ENCODE measurements at places on chromosomes 6 and 20.

GRCh38 chr6:48471326-48471725, 360.3 kb upstream of the PTCHD4 start:
- DNase-seq, result no peak

DNA sequence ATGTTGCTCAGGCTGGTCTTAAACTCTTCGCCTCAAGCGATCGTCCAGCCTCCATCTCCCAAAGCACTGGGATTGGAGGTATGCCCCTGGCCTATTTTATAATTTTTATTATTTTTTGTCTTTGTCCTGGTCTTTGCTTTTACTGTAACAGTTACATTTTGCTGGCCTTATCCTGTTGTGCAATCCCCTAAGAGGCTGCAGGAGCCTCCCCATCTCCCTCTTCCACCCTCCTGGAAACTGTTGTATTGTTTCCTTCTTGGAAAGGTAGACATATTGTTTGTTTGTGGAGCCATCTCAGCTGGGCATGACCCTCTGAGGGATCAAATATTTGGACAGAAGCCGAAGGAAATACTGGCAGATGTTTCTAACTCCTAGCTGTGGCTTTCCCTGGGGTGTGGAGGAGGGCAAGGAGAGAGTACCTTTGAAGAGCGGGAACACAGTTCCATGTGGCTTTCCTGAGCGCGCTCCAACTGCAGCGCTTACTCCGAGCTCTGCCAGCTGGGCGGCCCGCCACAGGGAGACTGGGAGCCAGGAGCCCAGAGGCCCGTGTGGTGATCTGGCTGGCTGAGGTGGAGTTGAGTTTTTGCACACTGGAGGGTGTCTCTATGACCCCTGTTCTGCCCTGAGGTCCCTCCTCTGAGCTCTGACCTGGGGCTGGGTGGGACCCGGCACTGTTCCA, 4.9 kb downstream of the MAPK13 start:
- no peak for DNase-seq

GRCh38 chr6:149897015-149897697, 757 bp downstream of the RAET1E start:
- DNase-seq, result no peak

DNA sequence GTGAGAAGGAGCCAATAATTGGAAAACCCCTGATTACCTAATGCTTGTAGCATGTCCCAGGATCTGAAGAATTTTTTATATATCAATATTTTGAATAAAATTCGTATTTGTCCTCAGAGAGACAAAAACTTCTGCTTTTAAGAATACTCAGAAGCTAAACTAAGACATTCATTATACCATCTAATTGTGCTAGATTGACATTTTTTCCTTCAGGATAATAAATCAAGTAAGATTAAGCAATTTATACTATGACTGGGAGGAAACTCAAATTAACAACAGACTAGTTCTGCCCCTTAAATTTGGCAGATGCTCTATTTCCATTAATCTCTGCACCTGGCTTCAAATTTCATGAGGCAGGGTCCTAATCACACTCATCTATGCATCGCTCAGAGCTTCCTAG, 291.4 kb downstream of the PLCB1 start:
- no peak for DNase-seq

- no peak for DNase-seq
Observed at GRCh38 chr6:168183613-168183970, 104.6 kb upstream of the FRMD1 start.

DNA sequence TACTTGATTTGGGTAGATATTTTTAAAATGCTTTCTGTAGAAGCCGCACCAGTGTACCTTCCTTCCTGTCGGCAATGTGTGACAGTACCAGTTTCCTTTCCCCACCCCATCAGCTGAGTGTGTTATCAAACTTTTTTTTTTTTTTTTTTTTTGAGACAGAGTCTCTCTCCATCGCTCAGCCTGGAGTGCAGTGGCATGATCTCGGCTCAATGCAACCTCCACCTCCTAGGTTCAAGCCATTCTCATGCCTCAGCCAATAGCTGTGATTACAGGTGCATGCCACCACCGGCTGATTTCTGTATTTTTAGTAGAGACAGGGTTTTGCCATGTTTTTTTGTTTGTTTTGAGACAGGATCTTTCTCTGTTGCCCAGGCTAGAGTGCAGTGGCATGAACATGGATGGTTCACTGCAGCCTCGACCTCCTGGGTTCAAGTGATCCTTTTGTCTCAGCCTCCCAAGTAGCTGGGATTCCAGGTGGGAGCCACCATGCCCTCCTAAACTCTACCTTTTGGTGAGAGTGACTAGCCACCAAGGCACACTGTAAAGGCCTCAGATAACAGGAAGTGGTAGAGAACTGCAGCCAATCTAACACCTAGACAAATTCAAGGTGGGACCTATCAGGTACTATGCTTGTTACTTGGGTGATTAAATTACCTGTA, 26.5 kb upstream of the ZBTB22 start:
- peak; percentile 50 for DNase-seq

GRCh38 chr6:25485821-25486534, 166.0 kb upstream of the SCGN start:
- no peak for DNase-seq

GRCh38 chr6:109768485-109768884, 77.4 kb downstream of the FIG4 start:
- DNase-seq, result no peak

- no peak for DNase-seq
Observed at GRCh38 chr6:46044881-46045617, 29.4 kb upstream of the CLIC5 start.

- no peak for DNase-seq
Observed at GRCh38 chr6:131116321-131116720, 18.9 kb upstream of the AKAP7 start.

GRCh38 chr20:8183526-8183925, 51.5 kb downstream of the PLCB1 start:
- DNase-seq, result no peak

- no peak for DNase-seq
Observed at GRCh38 chr6:105748737-105749161, 337.4 kb upstream of the PRDM1 start.

GRCh38 chr6:165325609-165326008, 16.2 kb upstream of the C6orf118 start:
- no peak for DNase-seq

- DNase-seq, result no peak
Observed at GRCh38 chr6:147156218-147156617, 48.0 kb upstream of the STXBP5 start.

GRCh38 chr6:5990786-5991185, 15.9 kb downstream of the NRN1 start:
- DNase-seq, result no peak

GRCh38 chr6:13635948-13636658, 21.0 kb downstream of the NOL7 start:
- DNase-seq, result no peak

GRCh38 chr6:135012349-135012748, 42.3 kb downstream of the HBS1L start:
- no peak for DNase-seq

- no peak for DNase-seq
Observed at GRCh38 chr20:58694241-58695083, 1.9 kb downstream of the NPEPL1 start.

DNA sequence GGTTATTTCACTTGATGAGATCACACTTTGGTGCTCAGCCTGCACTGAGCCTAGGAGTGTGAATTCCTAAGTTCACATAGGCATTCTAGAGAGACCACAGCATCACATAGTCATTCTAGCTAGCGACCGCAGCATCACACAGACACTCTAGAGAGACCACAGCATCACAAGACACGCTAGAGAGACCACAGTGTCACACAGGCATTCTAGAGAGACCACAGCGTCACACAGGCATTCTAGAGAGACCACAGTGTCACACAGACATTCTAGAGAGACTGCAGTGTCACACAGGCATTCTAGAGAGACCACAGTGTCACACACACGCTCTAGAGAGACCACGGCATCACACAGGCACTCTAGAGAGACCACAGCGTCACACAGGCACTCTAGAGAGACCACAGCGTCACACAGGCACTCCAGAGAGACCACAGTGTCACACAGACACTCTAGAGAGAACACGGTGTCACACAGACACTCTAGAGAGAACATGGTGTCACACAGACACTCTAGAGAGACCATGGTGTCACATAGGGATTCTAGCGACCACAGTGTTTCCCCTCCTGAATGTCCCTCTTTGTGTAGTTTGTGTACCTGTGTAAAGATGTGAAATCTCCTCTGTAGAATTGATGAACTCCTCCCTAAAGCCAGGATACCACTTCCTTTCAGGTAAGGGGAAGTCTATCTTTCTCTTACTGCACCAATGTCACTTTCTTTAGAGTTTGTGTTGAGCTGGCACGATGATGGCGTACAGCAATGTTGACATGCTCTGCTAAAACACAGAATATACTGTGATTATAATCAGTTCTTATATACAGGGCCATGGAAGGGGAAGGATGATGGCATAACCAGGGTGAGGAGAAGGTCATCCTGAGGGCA, 169.4 kb downstream of the ZDHHC14 start:
- DNase-seq, result no peak

GRCh38 chr20:41168281-41169161, 31.2 kb downstream of the PLCG1 start:
- DNase-seq, result no peak

GRCh38 chr6:41255110-41255509, 27.0 kb downstream of the TREML4 start:
- no peak for DNase-seq

DNA sequence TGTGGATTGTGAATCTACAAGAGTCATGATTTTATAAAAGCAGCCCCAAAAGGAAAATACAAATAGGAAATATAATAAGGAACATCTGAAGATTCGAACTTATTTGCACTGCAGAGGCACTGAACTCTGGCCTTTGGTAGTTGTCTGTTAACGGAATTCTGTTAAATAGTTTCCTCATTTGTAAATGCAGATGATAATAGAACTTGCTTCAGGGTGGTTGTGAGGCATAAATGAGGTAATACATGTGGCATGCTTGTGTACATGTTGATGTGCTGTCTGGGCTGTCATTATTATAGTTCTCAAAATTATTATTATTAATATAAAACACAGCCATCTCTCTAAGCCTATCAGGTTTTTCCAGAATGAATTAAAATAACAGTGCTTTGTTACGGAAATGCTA, 302.0 kb downstream of the NRN1 start:
- DNase-seq, result no peak

GRCh38 chr6:165805636-165806035, 142.6 kb upstream of the PDE10A start:
- no peak for DNase-seq

- DNase-seq, result no peak
Observed at GRCh38 chr6:102995491-102995890, 1602.0 kb downstream of the GRIK2 start.

GRCh38 chr6:158417760-158418098, 105.5 kb downstream of the TULP4 start:
- no peak for DNase-seq

DNA sequence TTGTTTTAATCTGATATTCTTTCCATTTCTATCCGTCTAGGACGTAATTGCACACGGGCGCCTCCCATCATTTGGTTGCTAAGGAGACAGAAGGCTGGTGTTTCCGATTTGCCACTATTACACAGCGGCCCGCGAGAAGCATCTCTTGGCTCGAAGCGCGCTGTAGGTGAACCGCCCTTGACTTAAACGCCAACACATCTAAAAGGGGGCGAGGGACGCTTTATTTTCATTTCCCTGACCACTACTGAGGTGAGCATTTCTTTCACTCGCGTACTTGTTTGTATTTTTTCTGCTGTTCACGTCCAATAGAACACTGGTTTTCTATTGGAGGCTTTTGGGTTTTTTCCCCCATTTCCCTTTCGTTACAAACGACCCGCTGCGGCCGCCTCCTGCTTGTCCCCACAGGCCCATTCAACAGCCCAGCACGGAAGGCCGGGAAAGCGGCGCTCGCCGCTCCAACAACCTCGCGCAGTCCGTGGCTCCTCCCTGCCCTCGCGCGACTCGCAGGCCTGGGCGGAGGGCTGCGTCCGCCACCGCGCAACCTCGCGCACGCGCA, 505 bp upstream of the WRNIP1 start:
- peak; percentile 54 for DNase-seq

- no peak for DNase-seq
Observed at GRCh38 chr6:112806163-112806865, 459.2 kb downstream of the RFPL4B start.

DNA sequence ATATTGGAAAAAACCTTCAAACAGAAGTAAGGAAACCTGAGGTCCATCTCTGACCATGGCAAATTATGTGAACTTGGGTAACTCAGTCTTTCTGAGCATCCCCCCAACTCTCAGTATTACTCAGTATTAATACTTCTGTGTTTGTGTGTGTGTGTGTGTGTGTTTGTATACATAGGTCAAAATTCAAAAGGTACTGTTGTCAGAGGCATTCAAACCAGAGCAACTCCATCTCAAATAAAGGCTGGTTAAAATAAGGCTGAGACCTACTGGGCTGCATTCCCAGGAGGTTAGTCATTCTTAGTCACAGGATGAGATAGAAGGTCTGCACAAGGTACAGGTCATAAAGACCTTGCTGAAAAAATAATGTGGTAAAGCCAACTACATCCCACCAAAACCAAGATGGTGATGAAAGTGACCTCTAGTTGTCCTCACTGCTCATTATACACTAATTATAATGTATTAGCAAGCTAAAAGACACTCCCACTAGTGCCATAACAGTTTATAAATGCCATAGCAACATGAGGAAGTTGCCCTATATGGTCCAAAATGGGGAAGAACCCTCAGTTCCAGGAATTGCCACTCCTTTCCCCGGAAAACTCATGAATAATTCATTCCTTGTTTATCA, 33.3 kb upstream of the SLC22A16 start:
- no peak for DNase-seq

GRCh38 chr6:138157986-138158638, 3.6 kb upstream of the ARFGEF3 start:
- no peak for DNase-seq

DNA sequence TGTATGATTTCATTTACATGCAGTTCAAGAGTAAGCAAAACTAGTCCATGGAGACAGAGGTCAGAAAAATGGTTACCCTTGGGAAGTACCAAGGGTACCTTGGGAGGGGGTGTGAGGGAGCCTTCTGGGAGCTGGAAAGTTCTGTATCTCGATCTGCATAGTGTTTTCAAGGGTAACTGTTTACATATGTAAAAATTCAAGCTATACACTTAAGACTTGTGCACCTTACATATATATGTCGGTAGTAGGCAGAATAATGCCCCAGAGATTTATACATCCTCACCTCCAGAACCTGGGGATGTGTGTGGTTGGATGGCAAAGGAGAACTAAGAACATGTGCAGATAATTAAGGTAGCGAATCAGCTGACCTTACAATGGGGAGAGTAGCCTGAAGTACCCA, 31.0 kb downstream of the GABRR2 start:
- no peak for DNase-seq

DNA sequence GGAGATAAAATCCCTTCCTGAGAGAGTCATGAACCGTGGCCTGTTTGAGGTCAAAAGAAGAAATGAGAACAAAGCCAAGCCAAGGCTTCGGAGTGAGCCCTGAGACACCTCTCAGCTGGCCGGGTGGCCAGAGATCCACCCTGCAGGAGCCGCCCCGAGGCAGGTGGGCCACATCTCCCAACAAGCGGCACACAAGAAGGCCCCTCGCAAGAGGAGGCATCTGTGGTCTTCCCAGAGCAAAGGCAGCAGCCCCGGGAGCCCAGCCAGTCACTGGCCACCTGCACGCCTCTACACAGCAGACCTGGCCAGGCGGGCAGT, 30.9 kb upstream of the AFDN start:
- DNase-seq, result no peak

All from T-helper 9 cell (primary cell).